Memory B cell (primary cell): ENCODE measurements at places on chromosomes 3 and 15.

- peak; percentile 18 for DNase-seq
Observed at GRCh38 chr15:44535523-44536301, 1.2 kb upstream of the EIF3J start.

DNA sequence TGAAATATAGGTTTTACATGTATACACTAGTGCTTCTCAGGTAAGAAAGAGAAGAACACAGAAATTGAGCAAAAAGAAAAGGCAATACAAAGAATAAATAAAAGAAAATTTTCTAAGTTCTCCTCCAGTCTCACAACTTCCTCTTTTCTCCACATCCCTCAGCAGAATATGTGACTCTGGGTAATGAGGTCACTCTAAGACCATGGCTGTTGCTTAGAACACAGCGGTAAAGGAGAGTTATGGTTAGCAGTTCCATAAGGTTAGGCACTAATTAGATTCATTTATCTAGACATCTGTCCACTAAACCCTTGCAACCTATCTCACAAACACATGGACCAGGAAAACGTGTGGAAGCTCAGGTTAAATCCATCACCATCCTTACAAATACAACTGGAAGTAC, 47.9 kb downstream of the IGSF11 start:
- no peak for DNase-seq

DNA sequence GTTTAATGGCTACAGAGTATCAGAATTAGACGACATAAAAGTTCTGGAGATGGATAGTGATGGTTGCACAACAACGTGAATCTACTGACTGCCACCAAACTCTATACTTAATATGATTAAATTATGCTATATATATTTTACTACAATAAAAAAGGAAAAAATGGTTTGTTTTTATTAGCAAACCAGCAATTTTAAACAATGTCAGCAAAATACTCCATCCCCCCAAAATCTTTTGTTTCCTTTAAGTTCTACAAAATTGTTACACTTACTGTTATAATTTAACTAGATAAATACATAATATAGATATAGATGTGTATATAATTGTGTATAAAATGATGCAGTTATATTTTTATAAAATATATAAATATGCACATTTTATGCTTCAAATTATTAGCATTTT, 710.8 kb upstream of the UBE2E2 start:
- no peak for DNase-seq

GRCh38 chr3:193574488-193575070, 18.4 kb upstream of the OPA1 start:
- no peak for DNase-seq

GRCh38 chr3:359672-360071, 163.1 kb downstream of the CHL1 start:
- no peak for DNase-seq

DNA sequence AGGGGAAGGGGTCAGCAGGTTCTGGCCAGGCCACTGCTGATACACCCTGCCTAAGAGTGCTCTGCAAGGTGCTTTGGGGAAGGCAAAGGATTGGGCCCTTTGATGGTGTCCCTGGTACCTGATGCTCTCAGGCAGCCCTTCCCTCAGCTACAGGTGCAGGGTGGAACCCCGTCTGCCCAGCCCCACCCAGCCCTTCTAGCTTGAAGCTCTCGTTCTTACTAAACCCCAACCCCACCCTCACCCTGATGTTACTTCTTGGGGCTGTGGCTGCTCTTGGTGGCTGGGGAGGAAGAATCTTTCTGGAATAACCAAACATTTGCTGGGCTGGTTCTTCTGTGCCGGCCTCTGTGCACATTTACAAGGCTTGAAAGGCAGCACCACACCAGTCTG, 6.4 kb downstream of the GNAI2 start:
- no peak for DNase-seq

DNA sequence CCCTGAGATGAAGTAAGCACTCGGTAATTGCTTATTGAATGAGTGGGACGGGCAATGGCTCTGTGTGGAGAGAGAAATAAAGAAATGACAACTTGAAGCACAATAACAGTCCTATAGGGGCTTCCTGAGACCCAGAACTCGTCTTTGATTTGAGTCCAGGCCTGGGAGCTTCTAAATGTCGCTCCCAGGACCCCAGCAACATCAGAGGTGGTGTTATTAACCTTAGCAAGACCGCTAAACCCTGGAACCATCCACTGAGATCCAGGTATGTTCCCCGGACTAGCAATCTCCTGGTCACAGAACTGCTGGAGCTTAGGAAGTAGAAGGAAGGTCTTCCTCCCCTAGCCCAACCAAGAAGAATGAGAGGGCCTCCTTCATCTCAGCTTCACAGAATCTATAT, 160.0 kb downstream of the MINAR1 start:
- DNase-seq = no peak

DNA sequence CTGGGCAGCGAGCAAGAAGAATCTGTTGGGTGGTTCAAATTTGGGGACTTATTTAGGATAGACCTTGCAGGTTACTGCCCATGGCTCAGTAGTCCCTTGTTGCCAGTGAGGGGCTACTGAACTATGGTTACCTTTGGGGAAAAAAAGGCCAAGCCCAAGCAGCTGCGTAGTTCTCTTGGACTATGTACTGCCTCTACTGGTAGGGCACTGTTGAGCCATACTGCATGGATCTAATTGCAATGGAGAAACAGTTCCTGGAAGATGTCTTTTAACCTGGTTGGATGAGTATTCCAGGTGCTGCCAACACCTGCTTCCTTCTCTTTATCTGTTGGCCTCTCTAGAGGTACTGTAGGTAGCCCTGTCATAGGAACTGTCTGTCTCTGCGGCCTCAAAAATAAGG, 671.9 kb upstream of the CBLB start:
- no peak for DNase-seq

- DNase-seq = no peak
Observed at GRCh38 chr3:58621086-58621830, 44.1 kb upstream of the FAM107A start.

DNA sequence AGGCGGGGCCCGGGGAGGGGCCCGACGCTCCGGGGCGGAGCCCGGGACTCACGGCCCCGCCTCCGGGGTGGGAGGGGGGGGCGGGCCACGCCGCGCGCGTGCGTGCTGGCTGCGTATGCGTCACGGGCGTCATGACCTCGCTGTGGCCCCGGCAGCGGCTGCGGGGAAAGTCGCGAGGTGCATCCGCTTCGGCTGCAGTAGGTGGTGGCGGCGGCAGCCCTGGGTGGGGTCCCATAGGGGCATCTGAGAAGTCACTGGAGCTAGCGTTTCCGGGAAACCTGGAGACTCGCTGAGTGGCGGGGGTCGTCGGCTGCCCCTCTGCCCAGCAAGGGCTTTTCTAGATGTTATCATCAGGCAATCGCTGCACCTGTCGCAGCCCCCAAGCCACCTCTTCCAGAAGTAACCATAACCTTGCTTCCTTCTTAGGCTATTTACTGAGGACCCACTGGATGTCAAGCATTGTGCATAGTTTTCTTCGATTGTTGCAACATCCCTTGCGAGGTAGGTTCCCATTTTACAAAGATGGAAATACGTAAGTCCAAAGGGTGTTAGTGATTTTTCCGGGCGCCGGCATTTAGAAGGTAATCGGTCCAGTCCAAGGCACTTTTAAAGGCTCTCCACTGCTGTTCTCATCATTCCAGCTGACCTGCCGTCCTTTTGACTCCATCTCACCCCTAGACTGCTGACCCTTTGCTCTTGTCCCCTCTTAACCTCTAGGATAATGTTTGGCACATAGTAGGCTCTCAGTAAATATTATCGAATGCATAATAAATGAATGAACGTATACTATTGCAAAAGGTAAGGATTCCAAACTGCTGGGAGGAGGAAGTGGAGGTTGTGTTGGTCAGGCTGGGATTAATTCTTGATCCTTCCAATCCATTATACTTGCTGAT, at the start of gene GDPGP1:
GDPGP1 (plus strand) TSS at position 114 of the 893 bp plus-strand sequence. CDS start 6,700 bp downstream, outside the sequence.
- DNase-seq = no peak

GRCh38 chr3:56157693-56158362, 310.4 kb downstream of the ERC2 start:
- no peak for DNase-seq

GRCh38 chr3:189685291-189685690, 54.1 kb downstream of the TP63 start:
- no peak for DNase-seq

GRCh38 chr3:23865595-23866396, 51.0 kb downstream of the NKIRAS1 start:
- DNase-seq = no peak

DNA sequence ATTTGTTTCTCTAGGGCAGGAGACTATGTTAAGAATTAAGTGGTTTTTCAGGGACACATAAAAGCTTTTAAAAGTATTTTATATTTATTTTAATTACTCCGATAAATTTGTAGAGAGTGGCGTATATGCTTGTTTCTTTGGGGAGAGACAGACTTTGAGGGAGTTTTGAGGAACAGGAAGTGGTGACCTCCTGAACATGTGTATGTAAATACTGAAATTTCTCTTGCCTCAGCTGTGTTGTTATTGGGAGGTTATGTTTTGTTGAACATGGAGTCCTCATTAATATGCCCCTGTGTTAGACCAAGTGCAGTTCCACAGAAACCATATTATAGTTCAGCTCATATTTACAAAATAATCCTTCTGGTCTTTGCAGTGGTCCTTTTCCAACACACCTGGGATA, 41.8 kb upstream of the UTS2B start:
- DNase-seq = no peak

DNA sequence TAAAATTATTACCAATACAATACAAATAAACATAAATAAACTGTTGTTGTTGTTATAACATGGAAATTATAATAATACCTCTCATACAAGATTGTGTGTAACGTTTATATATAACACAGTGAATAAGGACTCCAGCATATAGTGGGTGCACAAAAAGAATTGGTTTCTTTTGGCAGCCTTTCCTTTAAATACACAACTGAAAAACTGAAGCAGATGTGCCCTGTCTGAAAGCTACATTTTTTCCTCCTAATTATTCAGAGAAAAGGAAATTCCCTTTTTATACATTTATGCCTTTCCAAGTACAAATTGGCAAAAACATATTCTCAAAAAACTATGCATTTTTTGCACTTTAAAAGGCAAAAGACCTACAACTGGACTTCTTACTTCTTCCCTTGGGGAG, 928.9 kb upstream of the NR2F2 start:
- no peak for DNase-seq
